Panc1 (cell line): ENCODE measurements at places on chromosomes 6 and 20. TPM values are rescaled to one million over a fixed set of nuclear protein-coding genes. Genes with fewer than 3 reads are reported as not detected.

MRPL14 gene
- 82.0 TPM for total RNA-seq

PSORS1C1 gene
- total RNA-seq: 2.9 TPM

GSTA1 gene
- total RNA-seq: 0.28 TPM

OR2H1 gene
- total RNA-seq: not detected

CEP57L1 gene
- 37.6 TPM for total RNA-seq

MACROD2 gene
- 1.2 TPM for total RNA-seq

PPP1R3G gene
- total RNA-seq: 0.44 TPM

ERMARD gene
- 38.5 TPM for total RNA-seq
